ENCODE measurements at places on chromosomes 3 and 15.

DNA sequence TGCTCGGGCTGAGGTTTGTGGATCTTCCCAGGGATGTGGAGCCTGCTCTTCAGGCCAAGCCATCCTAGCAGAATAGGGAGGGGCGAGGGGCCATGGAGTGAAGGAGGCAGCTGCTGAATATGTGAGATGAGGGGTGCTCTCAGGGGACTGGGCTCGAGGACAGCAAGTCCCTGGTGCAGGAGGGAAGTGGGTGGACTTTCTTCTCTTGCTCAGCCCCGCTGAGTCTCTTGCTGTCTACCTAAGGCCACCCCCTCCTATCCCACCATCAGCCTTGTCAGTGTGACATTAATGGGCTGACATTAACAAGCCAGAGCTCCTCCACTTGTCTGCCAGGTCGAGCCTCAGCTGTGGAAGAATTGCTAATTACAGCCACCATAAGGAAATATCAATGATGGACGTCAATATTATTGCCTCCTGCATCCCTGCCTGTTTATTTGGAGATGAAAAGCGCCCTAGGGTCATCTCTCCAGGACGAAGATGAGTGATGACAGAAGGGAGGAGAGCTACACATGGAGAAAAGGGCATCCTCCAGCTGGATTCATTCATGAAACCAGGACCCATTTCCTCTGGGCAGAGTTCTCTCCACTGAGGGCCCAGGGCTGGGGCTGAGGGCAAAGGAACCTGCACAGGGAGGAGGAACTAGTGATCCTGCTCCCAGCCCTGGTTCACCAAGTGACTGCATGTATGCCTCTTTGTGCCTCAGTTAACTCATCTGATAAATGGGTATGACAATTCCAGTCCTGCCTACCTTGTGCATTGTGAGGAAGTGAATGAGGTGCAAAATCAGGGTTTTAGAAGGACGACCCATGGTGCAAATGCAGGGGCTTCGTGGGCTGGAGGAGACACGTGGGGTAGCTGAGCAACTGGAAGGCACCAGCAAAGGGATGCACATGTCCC is 34.9 kb upstream of the LINGO1 start:
- no peak for DNase-seq

- no peak for DNase-seq
Measured at GRCh38 chr3:125031544-125031943, 24.3 kb downstream of the HEG1 start.

DNA sequence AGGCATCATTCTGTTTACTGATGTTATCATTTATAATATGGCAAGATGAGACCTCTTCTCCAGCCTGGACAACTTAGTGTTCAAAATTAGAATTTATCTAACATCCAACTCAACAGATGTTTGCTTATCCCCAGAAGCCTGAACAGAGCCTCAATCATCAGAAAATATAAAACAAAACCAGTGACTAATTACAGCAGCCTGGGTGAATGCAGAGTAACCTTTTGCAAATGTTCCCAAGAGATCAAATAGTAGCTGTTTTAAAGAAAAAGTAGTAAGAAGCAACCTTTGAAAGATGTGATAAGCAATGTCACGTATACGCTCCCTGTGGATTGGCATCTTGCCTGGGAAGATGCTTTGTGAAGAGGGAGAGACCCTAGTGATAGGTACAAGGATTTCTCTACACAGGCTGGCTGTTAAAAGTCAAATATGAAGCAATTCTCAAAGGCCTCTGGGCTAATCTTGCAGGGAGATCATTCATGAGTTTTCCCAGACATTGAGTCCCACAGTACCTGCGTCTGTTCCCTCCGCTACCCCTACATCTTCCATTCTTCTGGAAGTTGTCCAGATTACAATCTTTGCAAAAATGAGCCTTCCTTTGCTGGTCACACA is 39.3 kb upstream of the PRICKLE2 start:
- DNase-seq = no peak

- no peak for DNase-seq
Measured at GRCh38 chr15:59250249-59250648, 43.6 kb downstream of the LDHAL6B start.

DNA sequence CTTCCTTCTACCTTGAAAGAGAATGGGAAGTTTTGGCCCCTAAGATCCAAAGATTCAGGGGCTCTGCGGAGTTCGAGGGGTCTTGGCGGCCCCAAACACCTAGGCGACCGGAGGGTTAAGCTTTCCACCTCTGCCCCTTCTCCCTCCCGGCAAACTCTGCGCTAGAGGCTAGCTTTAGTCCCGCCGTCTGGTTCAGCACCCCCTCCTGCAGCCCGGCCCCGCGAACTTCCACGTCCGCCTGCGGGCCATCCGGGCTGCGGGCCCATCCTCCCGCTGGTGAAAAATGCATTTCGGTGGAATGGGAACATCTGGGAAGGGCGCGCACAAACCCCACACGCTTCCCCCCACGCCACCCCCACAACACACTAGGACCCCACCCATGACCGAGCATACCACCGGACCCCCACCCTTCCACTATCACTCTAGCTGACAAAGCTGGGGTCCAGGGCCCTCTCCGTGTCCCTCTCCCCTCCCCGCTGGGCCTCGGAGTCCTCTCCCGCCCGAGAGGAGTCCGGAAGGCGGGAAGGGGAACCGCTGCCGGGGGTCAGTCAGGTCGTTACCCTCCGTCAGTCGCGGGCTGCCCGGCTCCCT is 1.0 kb downstream of the SHOX2 start:
- no peak for DNase-seq

DNA sequence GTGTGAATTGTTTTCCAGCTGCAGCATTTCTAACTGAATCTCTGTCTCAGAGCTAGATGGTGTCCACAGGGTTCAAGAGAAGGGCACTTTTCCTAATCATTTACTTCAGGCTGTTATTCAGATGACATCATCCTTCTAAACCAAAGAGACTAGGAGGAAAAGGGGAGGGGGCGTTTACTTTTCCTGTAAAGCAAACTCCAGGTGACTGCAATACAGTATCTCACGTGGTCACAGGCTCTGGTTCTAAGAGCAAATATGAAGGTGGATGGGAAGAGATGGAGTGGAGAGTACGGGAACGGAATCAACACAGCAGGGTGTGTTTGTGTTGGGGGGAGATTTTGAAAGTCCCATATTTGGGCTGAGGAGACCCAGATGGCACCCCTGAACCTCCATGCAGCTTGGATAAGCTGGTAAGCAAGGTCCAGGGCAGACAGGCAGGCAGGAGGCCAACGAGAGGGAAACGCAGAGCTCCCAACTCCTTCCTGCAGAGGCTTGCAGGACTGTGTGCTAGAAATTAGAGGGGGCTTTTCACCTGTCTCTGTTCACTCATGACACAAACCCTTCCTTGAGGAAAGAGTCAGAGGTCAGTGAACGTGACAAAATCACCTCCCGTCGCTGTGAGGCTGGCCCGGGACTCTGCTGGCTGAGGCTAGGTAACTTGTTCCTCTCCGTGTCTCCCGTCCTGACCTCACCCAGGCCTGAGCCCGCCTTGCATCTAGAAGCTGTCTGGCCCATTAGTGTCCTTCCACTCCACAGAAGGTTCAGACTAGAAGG is 151.2 kb downstream of the OPA1 start:
- DNase-seq = peak; percentile 86

DNA sequence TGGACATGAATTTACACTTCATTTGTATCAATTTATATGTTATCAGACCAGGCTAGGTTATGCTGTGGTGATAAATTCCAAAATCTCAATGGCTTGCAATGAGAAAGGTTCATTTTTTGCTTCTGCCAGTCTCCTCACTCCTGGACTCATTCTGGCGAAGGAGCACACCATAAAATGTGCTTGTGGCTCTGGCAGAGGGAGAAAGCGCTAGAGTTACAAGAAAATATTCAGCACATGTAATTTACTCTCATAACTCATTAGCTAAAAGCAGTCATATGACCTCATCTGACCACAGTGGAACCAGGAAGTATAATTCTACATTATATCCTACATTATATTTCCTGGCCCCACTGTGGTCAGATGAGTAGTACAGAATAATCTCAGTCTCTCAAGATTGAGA is 193.8 kb downstream of the BCHE start:
- DNase-seq = peak; percentile 61

- DNase-seq = no peak
Measured at GRCh38 chr3:115657168-115657567, 33.9 kb downstream of the GAP43 start.

GRCh38 chr3:139120086-139121056 is 75.7 kb upstream of the PRR23C start:
- peak; percentile 23 for DNase-seq

GRCh38 chr3:138173769-138174420 is 826 bp downstream of the DBR1 start:
- DNase-seq = no peak

GRCh38 chr3:137764001-137764433 is at the start of gene SOX14:
Gene SOX14, plus strand, starts transcription at chr3:137764315. Its CDS starts 470 bp downstream, at chr3:137764785.
- no peak for DNase-seq

GRCh38 chr3:79085171-79085570 is 682.6 kb downstream of the ROBO1 start:
- no peak for DNase-seq

- no peak for DNase-seq
Measured at GRCh38 chr15:39455471-39455991, 125.3 kb upstream of the THBS1 start.

DNA sequence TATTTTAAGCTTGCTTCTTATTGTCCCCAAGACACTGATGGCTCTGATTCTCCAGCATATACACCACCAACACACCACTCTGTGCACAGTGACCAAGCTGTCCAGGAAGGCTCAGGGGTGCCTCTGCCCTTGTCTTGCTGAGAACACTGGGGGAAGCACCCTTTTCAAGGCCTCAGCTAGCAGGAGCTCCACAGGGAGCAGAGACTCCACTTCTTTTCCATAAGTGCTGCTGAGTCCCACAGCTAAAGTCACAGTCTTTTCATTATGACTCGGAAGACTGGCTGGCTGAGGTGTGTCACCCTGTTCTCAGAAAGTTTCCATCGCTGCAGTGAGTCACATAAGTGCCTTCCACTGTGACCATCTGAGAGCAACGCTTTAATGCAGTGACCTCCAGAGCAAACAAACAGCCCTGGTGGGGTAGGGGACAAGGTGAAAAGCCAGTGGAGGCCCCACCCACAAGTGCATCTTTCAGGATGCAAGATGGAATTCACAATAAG is 226.9 kb upstream of the CHRNA7 start:
- DNase-seq = no peak

DNA sequence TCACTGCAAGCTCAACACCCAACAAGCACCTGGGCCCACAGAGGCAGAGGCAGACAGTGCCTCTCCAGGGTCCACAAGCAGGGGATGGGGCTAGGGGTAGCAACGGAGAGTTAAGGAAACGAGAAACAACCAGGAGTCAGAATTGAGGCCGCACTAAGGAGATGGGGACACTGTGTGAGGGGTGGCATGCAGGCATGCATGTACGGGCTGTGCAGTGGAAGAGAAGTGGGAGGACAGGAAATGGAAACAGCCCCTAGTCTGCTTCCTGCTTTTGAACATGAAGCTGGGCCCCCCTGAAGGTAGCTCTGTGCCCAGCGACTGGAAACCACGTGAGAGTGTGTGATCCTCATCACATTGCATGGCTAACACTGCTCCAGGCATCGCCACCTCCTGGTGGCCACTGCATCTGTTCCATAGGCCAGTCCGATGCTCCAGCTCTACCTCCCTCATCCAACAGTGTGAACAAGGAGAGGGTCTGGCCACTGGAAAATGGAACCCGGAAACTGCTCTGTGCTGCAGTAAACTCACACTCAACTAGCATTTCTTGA is 44.0 kb downstream of the XXYLT1 start:
- no peak for DNase-seq

- DNase-seq = no peak
Measured at GRCh38 chr15:70156671-70157271, 59.1 kb upstream of the TLE3 start.

- no peak for DNase-seq
Measured at GRCh38 chr3:177206936-177207335, 9.7 kb upstream of the TBL1XR1 start.

DNA sequence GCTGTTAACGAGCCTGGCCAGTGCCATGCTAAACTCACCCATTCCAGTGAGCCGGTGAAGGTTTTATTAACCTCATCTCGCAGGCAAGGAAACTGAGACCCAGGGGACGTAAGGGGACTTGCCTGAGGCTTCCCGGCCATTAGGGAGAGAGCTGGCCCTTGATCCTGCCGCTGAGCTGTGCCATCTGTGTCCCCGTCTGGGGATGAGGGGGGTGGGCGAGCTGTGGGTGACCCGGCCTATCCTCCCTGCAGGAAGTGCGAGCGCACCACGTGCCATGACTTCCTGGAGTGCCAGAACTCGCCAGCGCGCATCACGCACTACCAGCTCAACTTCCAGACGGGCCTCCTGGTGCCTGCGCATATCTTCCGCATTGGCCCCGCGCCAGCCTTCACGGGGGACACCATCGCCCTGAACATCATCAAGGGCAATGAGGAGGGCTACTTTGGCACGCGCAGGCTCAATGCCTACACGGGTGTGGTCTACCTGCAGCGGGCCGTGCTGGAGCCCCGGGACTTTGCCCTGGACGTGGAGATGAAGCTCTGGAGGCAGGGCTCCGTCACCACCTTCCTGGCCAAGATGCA is 88.5 kb downstream of the FBLN2 start:
- DNase-seq = no peak

- DNase-seq = no peak
Measured at GRCh38 chr3:159487304-159487703, 501.3 kb upstream of the IL12A start.

- DNase-seq = no peak
Measured at GRCh38 chr3:185696039-185696438, 109.9 kb downstream of the SENP2 start.

GRCh38 chr3:149428087-149428486 is 46.4 kb upstream of the TM4SF4 start:
- DNase-seq = no peak

DNA sequence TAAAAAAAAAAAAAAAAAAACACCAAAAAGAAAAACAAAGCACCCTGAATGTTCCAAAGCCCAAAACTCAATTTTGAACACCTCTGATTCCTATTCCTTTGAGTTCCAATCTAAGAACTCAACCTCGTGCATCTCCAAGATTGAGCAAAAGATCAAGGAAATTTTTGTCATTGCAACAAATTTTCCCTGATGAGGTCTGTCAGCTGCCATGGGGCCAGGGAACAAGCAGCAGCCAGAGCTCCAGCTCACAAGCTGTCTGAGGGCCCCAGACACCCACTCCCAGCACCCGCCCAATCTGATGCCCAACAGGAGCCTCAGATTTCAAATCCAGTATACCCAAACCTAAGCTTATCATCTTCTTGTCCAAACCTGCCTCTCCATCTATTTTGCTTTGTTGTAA is 87.6 kb upstream of the ACP3 start:
- no peak for DNase-seq

DNA sequence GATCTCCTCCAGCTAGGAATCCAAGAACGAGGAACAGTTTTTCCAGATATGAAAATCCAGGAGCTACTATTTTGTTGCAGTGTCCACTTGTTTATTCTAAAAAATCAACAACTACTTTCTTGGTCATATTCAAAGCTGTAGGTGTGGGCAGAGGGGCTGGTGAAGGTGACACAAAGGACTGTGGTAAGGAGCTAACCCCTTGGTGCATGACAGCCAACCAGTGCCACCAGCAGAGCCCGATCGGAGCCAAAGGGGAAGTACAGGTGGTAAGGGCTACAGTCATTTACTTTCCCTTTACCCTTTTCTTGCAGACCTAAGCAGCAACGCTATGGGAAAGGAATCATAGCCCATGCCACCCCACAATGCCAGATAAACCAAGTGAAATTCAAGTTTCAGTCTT is 30.7 kb downstream of the PLA1A start:
- DNase-seq = no peak

- DNase-seq = no peak
Measured at GRCh38 chr3:20104167-20104661, 64.0 kb downstream of the KAT2B start.
